ENCODE measurements at places on chromosomes 1 and 21. TPM values are rescaled to one million over a fixed set of nuclear protein-coding genes. Genes with fewer than 3 reads are reported as not detected.

- H3K27ac ChIP-seq, result no peak overlapping the region
- H3K36me3 ChIP-seq, result no peaks in the 10 kb centered on the region
- peaks cover 14% of the 10 kb centered on the region for H3K4me1 ChIP-seq
- no peak overlapping the region for H3K4me3 ChIP-seq
- DNase-seq, result peak; percentile 18
- H3K27me3 ChIP-seq, result no peaks in the 10 kb centered on the region
These were observed 19.6 kb upstream of the C2CD2 start for GRCh38 chr21:41973427-41973831.

DNA sequence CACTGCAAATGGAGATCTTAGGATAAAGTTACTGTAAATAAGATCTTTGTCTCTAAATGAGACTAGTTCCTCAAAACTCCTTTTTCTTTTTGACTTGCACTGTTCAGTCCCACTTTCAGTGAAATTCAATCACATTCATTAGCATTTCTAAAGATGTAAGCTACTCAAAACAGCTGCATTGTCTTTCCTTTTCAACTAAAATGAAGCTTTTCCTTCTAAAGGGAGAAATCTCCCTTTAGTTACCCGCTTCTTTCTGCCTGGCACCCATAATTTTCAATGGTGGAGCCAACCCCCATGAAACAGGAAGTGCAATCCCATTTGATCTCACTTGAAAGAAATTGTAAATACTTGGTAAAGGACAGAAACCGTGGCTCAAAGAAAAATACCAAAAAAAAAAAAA lies 387.4 kb upstream of the PKN2 start:
- H3K27ac ChIP-seq, result no peak overlapping the region
- no peak for DNase-seq
- H3K27me3 ChIP-seq, result no peaks in the 10 kb centered on the region
- H3K4me1 ChIP-seq, result no peaks in the 10 kb centered on the region

GRCh38 chr1:208202333-208202995 lies 41.7 kb downstream of the PLXNA2 start:
- H3K4me3 ChIP-seq, result no peak overlapping the region
- no peaks in the 10 kb centered on the region for H3K27me3 ChIP-seq
- DNase-seq, result no peak

GRCh38 chr1:90936731-90937130 lies 85.1 kb downstream of the ZNF644 start:
- no peak for DNase-seq
- peaks cover 4% of the 10 kb centered on the region for H3K4me1 ChIP-seq
- no peak overlapping the region for H3K27ac ChIP-seq
- peaks cover 66% of the 10 kb centered on the region for H3K36me3 ChIP-seq
- no peak overlapping the region for H3K4me3 ChIP-seq

Gene THEM5
- not detected for total RNA-seq

Gene CDK18
- 9.9 TPM for total RNA-seq

- DNase-seq, result no peak
- H3K36me3 ChIP-seq, result peaks cover 46% of the 10 kb centered on the region
- H3K27me3 ChIP-seq, result no peaks in the 10 kb centered on the region
- H3K4me1 ChIP-seq, result peaks cover 35% of the 10 kb centered on the region
- no peak overlapping the region for H3K4me3 ChIP-seq
These were observed 116.6 kb upstream of the IVNS1ABP start for GRCh38 chr1:185433667-185434066.

Gene TBX19
- 2.6 TPM for total RNA-seq

GRCh38 chr21:16421965-16422364 lies 692.2 kb downstream of the USP25 start:
- H3K4me3 ChIP-seq, result no peak overlapping the region
- no peaks in the 10 kb centered on the region for H3K36me3 ChIP-seq
- H3K27ac ChIP-seq, result no peak overlapping the region
- no peaks in the 10 kb centered on the region for H3K27me3 ChIP-seq

Gene RGS13
- total RNA-seq, result not detected

DNA sequence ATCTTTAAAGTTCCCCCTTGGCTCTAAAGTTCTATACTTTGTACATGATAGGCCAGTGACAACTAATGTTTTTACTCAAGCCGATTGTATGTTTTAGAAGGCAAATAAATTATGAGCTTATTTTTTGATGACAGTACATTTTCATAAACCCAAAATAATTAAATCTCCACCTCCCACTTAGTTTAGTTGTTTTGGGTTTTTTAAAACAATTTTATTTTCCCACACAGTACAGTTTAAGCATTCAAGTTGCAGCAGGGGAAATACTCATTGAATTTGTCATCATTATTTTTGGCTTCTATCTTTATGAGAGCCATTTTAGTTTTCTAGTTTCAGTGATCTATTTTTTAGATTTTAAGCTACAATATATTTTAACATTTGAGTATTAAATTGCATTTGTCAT lies 93.6 kb downstream of the OLFML2B start:
- peaks cover 17% of the 10 kb centered on the region for H3K36me3 ChIP-seq
- peaks cover 23% of the 10 kb centered on the region for H3K4me1 ChIP-seq
- no peaks in the 10 kb centered on the region for H3K27me3 ChIP-seq
- no peak overlapping the region for H3K27ac ChIP-seq

Gene GJC2
- total RNA-seq, result 6.2 TPM

Gene PTAFR
- 1.1 TPM for total RNA-seq

- H3K4me3 ChIP-seq, result no peak overlapping the region
- H3K4me1 ChIP-seq, result no peaks in the 10 kb centered on the region
- no peaks in the 10 kb centered on the region for H3K27me3 ChIP-seq
These were observed 113.6 kb downstream of the LRRC40 start for GRCh38 chr1:70091811-70092210.

DNA sequence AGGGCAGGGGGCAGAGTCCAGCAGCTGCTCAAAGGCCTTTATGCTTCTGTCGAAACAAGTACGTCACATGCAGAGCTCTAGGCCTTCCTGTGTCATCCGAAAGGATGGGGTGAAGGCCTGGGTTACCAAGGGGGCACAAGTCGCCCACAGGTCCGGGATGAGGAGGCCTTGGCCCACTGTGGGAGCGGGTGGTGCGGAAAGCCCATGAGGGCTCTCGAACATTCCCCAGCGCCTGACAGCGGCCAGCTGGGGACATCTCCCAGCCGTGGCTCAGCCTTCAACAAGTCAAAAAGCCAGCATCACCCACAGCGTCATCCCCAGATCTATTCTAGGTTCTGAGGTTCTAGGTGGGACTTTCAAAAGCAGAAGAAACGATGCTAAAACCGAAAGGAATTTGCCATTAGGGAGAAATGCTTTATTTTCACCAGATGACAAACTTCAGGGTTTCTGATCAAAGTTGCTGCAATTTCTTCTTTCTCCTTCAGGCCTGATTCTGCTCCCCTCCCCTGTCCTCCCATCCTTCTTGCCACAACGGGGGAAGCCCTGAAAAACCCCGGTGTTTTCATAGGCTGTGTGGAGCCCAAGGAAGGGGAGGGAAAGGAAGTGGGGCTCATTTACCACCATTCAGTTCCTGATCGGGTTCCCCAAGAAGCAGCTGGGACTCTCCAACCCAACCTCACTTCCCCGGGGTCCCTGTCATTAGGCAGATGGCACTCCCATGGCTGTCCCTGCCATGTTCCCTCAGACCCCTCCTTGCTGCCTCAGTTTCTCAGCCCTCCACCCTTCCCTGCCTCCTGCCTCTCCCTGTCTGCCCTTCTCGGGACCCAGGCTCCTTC lies 17.6 kb downstream of the GPR137B start:
- H3K27ac ChIP-seq, result no peak overlapping the region
- peaks cover 15% of the 10 kb centered on the region for H3K36me3 ChIP-seq
- H3K4me1 ChIP-seq, result peaks cover 10% of the 10 kb centered on the region
- no peak overlapping the region for H3K4me3 ChIP-seq
- no peak for DNase-seq

- no peak for DNase-seq
- H3K27me3 ChIP-seq, result peaks cover 10% of the 10 kb centered on the region
- no peak overlapping the region for H3K4me3 ChIP-seq
- H3K4me1 ChIP-seq, result peaks cover 6% of the 10 kb centered on the region
These were observed 37.3 kb downstream of the KCND3 start for GRCh38 chr1:111952125-111952657.

DNA sequence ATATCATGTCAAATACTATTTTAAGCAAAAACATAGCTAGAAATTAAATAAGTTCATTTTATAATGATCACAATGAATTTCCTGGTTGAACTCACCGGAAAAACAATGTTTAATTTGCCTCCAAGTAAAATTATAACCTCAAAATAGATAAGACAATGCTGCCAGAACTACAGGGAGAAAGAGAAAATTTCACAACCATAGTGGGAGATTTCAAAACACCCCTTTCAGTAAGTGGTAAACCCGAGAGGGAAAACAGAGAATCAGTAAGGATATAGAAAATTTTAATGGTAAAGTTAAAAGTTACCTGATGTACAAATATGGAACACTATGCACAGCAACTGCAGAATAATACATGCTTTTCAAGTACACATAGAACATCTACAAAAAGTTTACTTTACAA lies 43.2 kb upstream of the PLA2G4A start:
- no peak overlapping the region for H3K27ac ChIP-seq
- no peak overlapping the region for H3K4me3 ChIP-seq
- H3K36me3 ChIP-seq, result no peaks in the 10 kb centered on the region

DNA sequence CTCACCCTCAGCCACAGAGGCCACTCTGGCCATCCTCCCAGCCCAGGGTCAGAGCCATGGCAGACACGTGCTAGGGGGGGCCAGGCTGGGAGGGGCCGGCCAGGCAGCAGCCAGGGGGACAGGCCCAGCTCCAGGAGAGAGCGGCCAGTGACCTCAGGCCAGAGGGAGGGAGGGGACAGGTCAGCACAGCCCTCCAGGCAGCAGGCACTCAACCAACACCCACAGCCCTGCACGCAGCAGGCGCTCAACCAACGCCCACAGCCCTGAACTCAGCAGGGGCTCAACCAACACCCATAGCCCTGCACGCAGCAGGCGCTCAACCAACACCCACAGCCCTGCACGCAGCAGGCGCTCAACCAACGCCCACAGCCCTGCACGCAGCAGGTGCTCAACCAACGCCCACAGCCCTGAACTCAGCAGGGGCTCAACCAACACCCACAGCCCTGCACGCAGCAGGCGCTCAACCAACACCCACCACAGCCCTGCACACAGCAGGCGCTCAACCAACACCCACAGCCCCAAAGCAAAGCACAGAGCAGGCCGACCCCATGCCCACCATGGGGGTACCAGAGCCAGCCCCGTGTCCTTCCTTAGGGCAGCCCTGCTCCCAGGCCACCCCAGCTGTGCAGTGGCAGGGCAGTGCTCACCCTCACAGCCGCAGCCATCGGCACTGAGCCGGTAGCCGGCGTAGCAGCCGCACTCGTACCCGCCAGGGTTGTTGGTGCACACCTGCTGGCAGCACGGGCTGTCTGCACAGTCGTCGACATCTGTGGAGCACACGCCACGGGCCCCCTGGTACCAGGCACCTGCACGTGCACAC lies 55.9 kb downstream of the ARHGEF16 start:
- no peak overlapping the region for H3K27ac ChIP-seq
- H3K36me3 ChIP-seq, result no peaks in the 10 kb centered on the region
- H3K4me1 ChIP-seq, result no peaks in the 10 kb centered on the region
- no peak overlapping the region for H3K4me3 ChIP-seq

DNA sequence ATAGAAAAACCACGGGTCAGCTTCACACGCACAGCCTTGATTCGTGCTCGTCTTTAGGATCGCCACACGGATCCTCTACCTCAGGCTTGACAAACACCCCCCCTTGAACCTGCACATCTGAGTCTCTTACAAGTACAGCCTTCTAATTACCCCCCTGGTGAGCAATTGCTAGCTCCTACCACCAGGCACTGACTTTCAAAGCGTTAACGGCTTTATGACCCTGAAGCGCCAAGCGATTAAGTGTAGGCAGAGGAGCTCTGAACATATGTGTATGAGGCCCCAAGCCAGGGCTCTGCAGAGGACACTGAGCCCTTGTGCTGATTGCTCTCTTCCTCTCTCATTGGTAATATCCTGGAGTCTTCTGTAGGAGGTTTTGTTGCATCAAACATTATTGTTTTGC lies 55.7 kb upstream of the EPHA8 start:
- no peak for DNase-seq
- H3K27me3 ChIP-seq, result no peaks in the 10 kb centered on the region
- no peak overlapping the region for H3K4me3 ChIP-seq
- H3K4me1 ChIP-seq, result no peaks in the 10 kb centered on the region
- no peak overlapping the region for H3K27ac ChIP-seq
- peaks cover 8% of the 10 kb centered on the region for H3K36me3 ChIP-seq

DNA sequence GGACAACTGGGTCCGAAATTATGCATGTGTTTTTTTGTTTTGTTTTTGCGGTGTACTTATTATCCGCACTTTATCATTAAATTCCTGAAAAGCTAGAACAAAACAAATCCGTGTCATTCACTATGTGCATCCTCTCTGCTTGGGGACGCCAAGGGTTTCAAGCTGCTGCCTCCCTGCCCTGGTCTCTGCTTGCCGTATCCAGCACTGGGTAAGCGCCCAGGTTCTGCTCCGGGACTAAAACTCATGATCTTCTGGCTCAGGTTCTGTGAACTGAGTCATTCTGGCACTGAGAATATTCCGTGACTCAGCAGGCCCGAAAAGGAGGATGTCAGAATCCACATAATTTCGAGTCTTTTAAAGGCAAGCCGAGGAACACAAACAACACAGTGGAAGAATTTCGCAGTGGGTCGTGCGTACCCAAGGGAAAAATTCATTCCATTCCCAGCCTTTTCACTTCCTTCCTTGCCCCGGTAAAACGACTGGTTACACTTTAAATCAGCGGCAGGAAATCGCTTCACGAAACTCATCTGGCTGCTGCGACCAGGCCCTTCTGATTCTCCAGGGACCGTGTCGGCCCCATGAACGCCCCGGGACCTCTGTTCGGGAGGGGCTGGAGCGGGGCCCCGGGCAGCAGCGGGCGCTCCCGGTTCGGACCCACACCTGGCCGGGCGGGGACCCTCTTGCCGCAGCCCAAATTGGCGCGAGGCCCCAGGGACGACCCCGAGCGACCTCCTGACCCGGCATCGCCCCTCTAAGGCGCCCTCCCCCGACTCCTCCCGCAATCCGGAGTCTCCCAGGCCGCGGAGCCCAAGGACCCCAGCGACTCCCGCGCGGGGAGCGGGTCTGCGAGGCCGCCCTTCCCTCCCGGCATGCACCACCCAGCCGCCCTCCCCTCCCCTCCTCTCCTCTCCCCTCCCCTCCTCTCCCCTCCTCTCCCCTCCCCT lies 746 bp upstream of the LAMC1 start:
- peaks cover 76% of the 10 kb centered on the region for H3K27me3 ChIP-seq
- H3K36me3 ChIP-seq, result peaks cover 2% of the 10 kb centered on the region
- peak; percentile 34 for DNase-seq
- peak overlapping the region; percentile 29 for H3K4me3 ChIP-seq

Gene S100A16
- total RNA-seq, result not detected

DNA sequence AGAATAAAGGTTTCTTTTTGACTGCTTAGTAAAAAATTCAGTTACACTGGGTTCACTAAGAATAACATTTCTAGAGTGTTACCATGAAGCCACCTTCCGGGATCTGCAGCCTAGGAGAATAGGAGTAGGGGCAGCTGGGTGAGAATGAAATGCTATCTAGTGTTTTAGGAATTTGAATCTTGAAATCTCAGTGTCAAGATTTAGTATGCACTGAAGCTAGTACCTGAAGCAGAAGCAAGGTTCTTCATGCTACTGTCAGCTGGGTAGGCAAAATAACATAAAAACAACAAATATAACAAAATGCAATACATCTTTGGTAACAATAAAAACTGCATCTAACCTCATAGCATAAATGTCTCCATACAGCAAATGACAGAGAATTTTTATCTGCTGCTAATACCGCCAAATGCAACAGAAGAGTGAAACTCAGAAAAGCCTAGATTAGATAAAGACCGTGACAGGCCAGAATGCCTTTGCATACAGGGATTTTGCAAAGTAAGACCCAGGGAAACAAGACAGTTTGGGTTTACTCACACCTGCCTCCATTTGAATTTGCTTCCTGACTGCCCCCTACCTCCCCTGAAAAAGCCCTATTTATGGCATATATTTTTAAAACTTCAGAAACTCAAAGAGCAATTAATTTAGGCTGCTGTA lies 58.2 kb downstream of the GADD45A start:
- H3K27me3 ChIP-seq, result peaks cover 17% of the 10 kb centered on the region
- no peak overlapping the region for H3K4me3 ChIP-seq
- peaks cover 9% of the 10 kb centered on the region for H3K4me1 ChIP-seq
- no peak for DNase-seq
- H3K36me3 ChIP-seq, result no peaks in the 10 kb centered on the region

Gene NIBAN1
- total RNA-seq, result 33.9 TPM
